CD4-positive, alpha-beta T cell treated with Interleukin-6 at 100 ng/mL for 8 hours (primary cell): ENCODE measurements at places on chromosomes 11 and 22.

- DNase-seq, result no peak
Measured at GRCh38 chr11:97964332-97965004, 1056.3 kb upstream of the CNTN5 start.

DNA sequence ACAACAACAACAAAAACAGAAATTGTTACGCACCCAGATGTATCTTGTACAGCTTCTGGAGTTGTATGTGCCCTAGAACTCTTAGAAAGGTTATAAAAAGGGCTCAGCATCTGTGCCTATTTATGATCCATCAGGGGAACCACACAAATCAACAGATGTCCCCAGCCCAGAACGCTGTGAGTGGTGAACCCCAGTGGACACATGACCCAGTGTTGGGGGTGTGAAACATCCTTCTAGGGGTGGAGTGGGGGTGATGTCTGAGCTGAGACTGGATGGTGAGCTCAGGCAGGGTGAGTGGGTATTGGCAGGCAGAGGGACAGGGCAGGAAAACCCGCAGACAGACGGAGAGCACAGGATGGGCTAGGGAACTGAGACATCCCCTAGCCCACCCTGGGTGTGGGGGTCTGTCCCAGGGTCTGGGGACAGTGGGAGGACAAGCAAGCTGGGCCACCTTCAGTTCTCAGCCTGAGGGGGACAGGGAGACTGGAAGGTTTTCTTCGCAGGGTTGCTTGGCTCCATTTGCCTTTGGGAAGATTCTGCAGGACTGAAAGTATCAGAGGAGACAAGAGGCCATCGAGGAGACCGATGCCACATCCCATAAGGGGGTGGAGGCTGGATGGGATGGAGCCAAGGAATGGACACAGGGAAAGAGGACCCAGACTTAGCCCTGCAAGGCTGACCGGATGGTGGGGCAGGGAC lies 5.8 kb upstream of the EMID1 start:
- DNase-seq, result no peak

GRCh38 chr11:2666828-2667570 lies 32.8 kb downstream of the KCNQ1OT1 start:
- no peak for DNase-seq

- no peak for DNase-seq
Measured at GRCh38 chr11:33624083-33624482, 76.5 kb downstream of the C11orf91 start.

- DNase-seq, result no peak
Measured at GRCh38 chr11:94184846-94185245, 56.2 kb downstream of the PANX1 start.

GRCh38 chr11:30960387-30960992 lies 374.3 kb upstream of the MPPED2 start:
- no peak for DNase-seq

- DNase-seq, result no peak
Measured at GRCh38 chr11:241634-242033, 4.9 kb downstream of the PSMD13 start.

DNA sequence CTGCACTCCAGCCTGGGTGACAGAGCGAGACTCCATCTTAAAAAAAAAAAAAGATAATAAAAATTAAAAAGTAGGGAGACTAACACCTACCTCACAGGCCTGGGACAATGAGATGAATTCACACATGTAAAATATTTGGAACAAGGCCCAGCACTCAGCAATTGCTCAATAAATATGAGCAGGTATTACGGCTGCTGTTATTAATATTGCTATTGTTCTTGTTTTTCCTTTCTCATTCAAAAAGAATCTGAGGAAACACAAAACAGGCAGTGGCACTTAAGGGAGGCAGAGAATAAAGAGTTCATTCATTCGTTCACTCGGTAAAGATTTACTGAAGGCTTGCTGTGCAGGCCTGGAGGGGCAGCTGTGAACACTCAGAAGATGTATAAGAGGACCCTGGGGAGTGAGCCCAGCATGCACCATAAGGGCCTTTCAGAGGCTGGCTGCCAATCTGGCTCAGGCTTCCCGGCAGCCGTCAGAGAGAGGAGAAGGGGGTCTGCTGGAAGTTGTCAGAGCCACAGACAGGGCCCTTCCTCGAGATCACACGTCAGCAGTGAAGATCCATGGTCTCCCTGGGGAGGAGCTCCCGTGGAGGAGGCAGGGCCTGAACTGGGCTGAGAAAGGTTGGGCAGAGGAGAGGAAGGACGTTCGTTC lies 51.6 kb upstream of the TCF20 start:
- no peak for DNase-seq

DNA sequence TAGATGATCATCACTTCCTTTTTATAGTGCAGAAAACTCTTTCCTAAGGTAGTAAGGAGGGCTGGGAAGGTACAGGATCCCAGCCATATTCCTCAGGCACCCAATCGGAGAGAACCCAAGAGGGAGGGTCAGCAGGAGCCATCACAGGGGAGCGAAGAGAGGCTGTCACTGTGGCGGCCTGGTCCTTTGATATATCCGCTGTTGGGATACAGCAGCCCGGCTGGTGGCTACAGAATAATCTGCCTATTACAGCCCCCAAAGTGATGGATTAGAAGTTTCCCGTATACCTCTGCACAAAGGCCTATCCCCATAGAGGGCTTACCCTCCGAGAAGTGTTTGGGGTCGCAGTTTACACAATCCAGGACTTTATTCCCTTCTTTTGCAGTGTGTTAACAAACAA lies 48.5 kb downstream of the OR4D9 start:
- DNase-seq, result no peak

GRCh38 chr11:68677432-68677831 lies 6.9 kb upstream of the GAL start:
- no peak for DNase-seq

- no peak for DNase-seq
Measured at GRCh38 chr11:26914968-26915367, 78.9 kb upstream of the FIBIN start.

- no peak for DNase-seq
Measured at GRCh38 chr11:15801616-15802015, 554.7 kb downstream of the SOX6 start.

DNA sequence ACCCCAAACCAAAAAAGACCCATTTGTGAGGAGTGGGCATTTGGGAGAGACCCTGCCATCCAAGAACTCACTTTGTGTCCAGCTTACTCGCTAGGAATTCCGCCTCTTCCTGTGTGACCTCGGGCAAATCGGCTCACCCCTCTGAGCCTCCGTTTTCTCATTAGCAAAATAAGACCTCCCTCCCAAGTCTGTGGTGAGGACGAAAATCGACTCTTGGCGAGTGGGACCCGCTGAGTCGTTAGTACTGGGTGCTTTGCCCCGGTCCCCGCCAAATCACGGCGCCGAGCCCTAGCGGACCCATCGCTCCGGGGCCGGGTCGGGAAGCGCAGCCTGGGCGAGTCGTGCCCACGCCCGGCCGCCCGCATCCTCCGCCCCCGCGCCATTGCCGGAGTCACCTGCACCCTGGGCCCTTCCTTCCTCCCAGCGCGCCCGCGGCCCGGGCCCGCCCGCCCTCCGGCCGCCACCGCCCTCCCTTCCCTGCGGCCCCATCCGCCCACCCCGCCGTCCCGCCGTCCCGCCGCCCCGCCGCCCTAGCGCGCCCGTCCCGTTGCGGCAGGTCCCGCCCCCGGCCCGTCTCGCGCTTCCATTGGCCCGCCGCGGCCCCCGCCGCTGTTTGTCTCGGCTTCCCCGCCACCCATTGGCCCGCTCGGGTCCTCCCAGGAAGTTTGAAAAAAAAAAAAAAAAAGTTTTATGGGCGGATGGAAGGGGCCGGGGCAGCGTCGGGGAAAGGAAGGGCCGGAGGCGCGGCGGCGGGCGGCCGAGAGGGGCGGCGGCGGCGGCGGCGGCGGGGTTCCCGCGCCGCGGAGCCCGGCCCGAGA lies 48.9 kb downstream of the TRIOBP start:
- peak; percentile 86 for DNase-seq

DNA sequence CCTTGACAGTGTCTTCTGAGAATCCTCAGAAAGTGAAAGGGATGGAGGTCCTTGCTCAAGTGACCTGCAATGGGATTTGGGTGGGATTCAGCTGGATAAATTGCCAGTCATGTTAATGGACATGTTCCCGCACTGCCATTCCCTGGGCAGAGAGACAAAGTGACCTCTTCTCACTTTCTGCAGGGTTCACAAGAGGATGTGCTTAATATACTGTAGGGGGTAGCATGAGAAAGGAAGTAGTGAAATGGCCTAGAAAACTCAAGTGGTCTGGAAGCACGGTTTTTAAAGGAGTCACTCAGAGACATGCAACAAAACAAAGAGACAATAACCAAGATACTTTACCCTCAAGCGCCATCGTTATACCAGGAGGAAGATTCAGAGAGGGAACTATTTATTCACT lies 70.2 kb downstream of the NELL1 start:
- DNase-seq, result no peak

- DNase-seq, result no peak
Measured at GRCh38 chr11:102704841-102705240, 728 bp downstream of the MMP27 start.

DNA sequence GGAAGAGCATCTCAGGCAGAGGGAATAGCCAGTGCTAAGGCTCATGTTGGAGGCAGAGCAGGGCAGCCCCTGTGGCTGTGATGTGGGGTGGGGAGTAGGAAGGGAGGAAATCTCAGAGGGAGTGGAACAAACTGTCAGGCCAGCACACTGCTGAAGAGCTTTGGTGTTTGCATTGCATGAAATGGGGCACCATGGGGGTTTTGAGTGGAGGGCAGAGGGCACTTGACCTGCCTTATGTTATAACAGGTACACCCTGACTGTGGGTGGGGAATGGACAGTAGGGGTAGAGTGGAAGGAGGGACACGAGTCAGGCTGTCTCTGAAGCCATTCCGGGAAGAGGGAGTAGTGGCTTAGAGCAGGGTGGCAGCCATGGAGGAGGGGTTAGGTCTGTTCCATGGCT lies 24.0 kb downstream of the PRDM11 start:
- DNase-seq, result no peak

DNA sequence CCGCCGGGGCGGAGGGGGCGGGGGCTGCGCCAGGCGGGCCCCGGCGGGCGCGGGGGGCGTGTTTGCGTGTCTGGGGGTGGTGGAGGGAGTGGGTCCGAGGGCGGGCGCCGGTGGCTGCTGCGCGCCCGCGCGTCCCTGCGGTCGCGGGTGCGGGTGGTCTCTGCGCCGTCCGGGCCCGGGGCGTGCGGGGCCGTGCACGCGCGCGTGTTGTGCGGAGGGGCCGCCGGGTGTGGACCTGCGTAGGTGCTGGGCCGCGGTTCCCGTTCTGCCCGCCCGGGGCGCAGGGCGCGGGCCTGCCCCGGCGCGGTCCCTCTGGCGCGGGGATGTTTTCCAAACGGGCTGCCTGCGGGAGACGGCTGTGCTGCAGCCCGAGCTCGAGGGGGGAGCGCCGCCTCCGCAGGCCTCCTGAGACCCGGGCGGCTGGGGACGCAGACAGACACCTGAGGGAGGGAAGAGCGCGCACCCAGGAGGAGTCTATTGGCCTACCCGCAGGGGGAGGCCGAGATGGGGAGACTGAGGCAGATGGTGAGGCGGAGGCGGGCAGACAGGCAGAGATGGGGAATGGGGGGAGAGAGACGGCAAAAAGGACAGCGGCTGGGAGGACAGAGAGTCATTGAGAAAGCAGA lies 442 bp downstream of the PELI3 start:
- DNase-seq, result no peak

GRCh38 chr11:77065878-77066228 lies 918 bp upstream of the CAPN5 start:
- DNase-seq, result no peak
